M059J (cell line): ENCODE measurements at places on chromosomes 6 and 20.
A peak's percentile ranks its signal among the peaks of the same experiment; 100 is the strongest.

DNA sequence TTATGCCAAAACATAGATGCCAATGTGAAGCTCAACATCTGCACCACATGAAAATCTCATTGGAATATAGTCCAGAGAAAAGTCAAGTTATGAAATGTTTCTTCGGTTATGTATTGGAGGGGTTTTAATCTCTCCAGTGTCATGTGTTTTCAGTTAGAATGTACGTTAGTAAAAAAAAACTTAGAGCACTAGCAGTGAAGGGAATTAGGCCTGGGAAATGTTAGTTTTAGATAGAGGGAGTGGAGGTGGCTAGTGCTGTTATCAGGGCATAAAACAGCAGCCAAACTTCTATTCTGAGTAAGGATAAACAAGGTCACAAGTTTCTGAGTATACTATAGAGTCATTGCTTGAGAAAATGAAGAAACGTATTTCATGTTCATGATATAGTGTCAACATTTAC is 42.9 kb downstream of the HDGFL1 start:
- no peak for DNase-seq

- no peak for DNase-seq
These were observed 31.0 kb downstream of the ADAT2 start for GRCh38 chr6:143419526-143419925.

DNA sequence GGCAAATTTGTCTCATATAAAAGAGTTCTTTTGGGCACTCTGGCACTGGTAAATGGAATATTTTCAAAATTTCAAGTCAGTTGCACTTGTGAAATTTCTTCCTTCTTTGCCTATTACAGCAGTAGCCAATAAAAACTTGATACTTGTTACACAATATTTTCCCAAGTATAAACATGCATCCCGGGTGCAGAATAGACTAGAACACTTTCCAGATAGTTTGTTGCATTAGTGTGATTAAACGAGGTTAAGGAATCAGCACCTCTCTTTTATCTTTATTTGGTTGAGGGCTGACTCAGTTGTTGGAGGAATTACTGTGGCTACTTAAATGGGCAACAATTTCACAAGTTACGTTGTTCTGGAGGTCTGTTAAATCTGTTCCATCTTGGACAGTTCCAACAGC is 467.5 kb downstream of the CDKAL1 start:
- DNase-seq, result peak; percentile 43

- DNase-seq, result no peak
These were observed 1.1 kb upstream of the TCF21 start for GRCh38 chr6:133887880-133888230.

DNA sequence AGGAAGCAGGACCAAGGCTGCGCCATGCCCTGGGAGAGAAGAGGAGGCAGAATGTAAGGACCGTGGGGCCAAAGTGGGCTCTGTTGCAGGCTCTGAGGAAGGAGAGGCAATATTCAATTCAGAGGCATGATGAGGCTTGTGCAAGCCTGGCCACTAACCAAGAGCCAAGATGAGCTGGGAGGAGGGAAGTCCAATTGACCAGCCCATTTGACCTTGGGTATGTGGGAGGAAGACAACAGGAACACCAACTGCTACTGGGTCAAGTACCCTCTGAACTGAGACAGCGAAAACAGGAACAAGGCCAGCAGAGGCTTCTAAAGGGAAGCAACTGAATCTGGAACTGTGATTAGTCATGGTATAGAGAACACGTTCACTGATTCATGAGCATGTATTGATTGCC is 779.6 kb downstream of the MAFB start:
- no peak for DNase-seq

GRCh38 chr6:84269947-84270733 is 42.7 kb upstream of the CEP162 start:
- DNase-seq, result no peak

- DNase-seq, result no peak
These were observed 6.3 kb upstream of the NXT1 start for GRCh38 chr20:23344336-23344735.

- DNase-seq, result peak; percentile 35
These were observed 207.7 kb upstream of the PTCHD4 start for GRCh38 chr6:48318670-48319069.

- DNase-seq, result peak; percentile 86
These were observed 15.4 kb upstream of the STMND1 start for GRCh38 chr6:17086469-17086868.

DNA sequence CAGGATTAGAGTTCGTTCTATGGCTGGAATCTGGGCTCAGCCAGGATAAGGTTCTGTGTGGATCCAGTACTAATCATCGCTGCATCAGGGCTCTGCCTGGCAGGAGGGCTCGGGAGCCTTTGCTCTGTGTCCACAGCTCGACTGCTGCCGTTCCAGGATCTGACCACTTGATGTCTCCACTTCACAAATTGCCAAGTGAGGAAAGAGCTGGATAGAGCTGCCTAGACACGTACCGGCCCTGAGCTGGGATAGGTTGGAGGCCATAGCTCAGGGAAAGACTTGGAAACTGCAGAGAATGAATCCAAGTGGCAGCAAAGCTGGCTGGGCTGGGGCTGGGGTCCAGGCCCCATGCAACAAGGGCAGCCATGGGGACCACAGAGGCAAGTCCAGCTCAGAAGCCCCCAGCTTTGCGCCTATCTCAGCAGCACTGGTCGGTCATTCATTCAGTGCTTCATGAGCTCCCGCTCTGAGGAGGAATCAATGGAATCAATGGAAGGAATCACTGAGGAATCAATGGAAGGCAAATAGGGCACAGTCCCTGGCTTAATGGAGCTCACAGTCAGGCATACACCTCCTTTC is 38.0 kb upstream of the TOP1 start:
- peak; percentile 94 for DNase-seq

DNA sequence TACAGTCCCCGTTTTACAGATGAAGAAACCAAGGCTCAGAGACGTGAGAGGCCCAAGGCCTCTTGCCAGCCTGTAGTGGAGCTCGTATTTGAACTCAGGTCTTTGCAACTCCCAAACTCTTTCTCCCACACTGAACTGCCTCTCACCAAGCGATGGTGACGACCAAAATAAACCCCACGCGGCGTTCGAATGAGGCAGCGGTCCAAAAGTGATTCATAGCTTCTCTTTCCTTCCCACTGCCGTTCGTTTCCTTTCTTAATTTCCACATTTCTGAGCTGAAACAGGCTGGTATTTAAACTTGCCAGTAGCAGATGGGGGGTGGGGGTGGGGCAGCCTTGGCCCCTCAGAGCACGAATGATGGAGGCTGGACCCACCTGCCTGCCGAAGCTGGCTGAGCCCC is 252.9 kb upstream of the KCNG1 start:
- peak; percentile 75 for DNase-seq

DNA sequence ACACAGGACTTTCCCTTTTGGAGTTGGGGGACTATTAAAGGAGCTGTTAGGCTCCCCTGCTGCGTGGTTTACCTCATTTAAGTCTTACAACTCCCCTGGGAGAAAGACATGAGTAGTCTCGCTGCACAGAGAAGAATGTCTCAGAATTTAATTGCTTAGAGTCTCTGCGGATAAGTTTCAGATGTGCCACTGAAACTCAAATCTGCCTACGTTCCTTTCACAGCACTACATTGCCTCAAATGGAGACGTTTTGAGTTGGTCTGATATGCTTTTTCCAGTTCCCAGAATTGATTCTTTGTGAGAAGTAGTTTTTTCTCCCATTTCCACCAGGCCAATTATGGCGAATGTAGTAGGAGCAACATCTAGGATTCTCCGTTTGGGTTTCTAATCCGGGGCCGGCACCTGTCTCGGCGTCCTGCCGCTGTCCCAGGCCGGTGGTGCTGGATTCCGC is 532 bp upstream of the SLC35F1 start:
- no peak for DNase-seq

DNA sequence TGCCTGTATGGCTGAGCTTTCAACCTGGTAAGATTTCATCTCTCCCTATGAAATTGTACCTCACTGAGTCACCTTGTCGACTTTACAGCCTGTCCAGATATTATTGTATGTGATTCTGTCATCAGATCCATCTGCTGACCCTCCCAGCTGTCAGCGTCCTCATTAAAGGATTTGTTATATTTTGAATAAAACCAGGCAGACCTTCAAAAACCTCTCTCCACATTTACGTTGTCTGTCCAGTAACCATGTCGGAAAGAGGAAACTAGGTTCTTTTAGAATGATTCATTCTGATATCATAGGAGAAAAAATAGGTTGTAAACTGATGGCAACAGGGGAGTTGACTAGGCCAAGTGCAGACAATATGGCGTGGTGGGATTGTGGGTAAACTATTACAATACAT is 38.5 kb downstream of the TSPYL4 start:
- no peak for DNase-seq

GRCh38 chr6:15769511-15770018 is 106.7 kb upstream of the DTNBP1 start:
- peak; percentile 46 for DNase-seq

GRCh38 chr6:150445486-150445885 is 76.7 kb downstream of the IYD start:
- no peak for DNase-seq

GRCh38 chr6:45714741-45715507 is 300.7 kb downstream of the CLIC5 start:
- peak; percentile 97 for DNase-seq

DNA sequence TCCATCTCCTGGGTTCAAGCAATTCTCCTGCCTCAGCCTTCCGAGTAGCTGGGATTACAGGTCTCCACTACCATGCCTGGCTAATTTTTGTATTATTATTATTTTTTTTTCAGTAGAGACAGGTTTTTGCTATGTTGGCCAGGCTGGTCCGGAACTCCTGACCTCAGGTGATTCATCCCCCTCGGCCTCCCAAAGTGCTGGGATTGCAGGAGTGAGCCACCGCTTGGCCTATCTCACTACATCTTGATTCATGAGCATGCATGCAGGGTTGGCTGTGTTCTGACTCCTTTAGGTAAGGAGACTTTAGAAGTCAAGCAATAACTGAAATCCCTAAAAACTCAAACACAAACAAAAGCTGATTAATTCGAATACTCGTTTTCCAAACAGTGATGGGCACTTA is 80.9 kb downstream of the GJA1 start:
- peak; percentile 79 for DNase-seq

- DNase-seq, result no peak
These were observed 45.3 kb downstream of the PRR18 start for GRCh38 chr6:166262743-166263515.

- DNase-seq, result peak; percentile 6
These were observed 15.7 kb downstream of the MANEA start for GRCh38 chr6:95593025-95593424.

DNA sequence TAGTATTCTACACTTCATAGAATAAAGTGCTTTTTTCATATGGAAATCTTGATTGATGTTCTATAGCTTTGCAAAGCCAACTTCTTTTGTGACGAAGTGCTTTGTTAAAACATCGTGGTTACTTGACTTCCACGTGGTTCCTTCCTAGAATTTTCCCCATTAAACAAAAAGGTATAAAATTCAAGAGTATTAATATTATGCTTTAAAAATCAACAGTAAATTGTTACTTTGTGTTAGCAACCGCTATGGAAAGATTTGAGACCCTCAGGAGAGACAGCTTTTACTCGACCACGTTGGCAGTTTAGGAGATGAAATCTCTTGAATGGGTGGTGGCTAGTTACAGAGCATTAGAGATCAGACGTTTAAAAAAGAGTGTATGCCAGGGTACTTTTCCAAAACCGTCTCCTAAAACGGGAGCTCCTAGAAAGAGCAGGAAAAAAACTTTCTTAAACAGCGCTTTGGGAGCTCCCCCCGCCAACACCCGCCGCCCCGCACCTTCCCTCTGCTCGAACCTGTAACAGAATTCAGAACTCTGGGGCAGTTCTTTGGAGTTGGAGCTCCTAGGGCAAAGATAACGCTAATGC is 920 bp downstream of the GJA1 start:
- peak; percentile 28 for DNase-seq

DNA sequence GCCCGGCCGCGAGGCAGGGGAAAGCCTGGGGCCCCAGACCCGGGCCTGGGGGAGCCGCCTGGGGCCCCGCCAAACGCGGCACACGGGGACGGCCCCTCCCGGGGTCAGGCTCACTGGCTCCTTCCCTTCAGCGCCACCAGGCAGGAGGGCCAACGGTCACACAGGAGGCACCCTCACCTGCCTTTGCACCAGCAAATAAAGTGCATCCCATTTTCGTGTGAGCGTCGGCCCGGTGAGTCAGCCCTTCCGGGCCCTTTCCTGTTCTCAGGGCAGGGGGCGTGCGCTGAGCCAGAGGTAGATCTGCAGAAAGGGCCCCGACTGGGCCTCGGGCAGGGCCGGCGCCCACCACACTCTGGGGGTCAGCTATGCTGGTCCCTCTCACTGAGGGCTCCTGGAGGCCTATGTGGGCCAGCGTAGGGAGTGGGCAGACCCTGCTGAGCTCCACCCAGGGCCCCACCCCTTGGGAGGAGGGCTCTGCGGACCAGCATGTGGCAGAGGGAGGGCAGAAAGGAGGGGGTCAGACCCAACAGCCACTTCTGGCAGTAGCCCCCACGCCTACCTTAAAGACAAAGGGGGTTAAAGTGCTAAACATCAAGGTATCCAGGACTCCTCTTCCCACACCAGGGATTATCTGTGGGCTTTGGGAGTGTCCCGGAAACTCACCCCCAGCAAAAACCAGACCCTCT is 931 bp upstream of the UCKL1 start:
- DNase-seq, result peak; percentile 73

GRCh38 chr6:170347091-170347490 is 40.5 kb downstream of the FAM120B start:
- peak; percentile 29 for DNase-seq

GRCh38 chr6:56864171-56864616 is 90.7 kb upstream of the BEND6 start:
- peak; percentile 79 for DNase-seq

DNA sequence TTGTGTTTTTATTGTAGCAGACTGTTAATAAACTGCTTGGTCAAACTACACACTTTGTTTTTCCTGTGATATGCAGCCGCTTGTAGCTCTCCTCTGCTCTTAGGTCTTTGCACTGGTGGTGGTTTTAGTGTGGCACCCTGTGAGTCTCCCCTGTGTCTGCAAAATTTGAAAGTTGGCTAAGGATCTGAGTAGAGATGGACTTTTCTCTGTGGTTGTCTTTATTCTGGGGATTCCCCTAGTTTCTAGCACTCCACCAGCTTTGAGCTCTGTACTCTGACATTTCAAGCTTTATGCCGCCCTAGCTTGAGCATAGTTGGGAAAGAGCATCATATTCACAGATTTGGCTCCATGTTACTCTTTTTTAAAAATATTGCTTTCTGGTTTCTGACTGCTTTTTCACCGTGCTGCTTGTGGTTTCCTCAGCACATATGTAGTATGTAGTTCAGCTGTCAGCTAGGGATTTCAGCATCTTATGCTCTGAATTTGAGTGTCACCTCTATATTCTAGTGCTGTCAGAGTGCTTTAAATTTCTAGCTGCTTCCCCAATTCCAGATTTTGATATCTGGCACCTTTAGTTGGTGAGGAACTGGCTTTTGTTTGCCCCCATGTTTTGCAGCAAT is 25.4 kb downstream of the CDYL start:
- DNase-seq, result no peak
